Hematopoietic multipotent progenitor cell treated with erythropoietin and hydrocortisone succinate and interleukin-3 and kit ligand, for 4 days (in vitro differentiated cells): ENCODE measurements at places on chromosomes 11 and 22.

DNA sequence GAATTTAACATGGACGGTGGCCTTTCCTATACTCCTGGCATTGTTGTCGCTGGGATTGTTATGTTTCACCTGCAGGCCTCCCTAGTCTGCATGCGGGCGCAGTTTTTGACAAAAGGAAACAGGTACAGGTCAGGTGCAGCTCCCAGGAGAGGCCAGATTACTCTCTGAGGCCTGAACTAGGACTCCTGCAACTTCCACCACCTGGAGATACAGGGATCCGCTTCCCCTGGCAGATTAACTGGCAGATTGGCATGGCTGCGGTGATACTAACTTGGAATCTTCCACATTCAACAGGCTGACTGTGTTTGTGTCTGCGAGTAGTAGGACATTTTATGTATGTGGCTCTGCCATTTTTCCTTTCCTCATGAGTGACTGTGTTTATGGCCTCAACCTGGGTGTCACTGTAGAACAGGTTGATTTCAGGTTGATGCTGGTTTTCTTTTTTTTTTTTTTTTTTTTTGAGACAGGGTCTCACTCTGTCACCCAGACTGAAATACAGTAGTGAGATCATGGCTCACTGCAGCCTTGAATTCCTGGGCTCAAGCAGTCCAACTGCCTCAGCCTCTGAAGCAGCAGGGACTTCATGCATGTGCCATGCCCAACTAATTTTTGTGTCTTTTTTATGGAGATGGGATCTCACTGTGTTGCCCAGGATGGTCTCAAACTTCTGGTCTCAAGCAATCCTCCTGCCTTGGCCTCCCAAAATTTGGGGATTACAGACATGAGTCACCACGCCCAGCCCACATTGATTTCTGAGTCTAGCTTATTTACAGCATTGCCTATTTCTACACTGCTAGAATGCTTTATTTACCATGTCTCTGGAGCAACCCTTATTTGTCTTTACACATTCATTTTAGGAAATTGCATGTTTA lies 1.7 kb upstream of the USP28 start:
- DNase-seq, result peak; percentile 3

DNA sequence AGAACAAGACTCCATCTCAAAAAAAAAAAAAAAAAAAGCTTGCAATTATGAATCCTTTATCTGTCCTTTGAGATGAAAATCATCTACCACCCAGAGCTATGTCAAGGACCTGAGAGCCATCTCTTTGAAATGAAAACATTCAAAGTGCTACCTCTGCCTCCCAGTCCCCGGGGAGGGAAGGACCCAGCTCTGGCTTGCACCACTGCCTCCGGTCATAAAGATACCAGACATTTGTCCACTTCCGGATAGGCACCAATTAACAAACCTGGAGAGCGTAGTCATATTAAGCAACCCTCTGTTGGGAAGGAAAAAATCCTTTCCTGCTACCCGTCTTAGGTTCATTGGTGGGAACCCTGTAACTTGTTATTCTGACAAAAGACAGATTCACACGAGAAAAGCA lies 98.6 kb downstream of the ARHGAP8 start:
- DNase-seq, result no peak

GRCh38 chr11:33067294-33067693 lies 27.9 kb downstream of the TCP11L1 start:
- no peak for DNase-seq

GRCh38 chr22:29302681-29303465 lies 3.6 kb upstream of the GAS2L1 start:
- DNase-seq, result no peak

DNA sequence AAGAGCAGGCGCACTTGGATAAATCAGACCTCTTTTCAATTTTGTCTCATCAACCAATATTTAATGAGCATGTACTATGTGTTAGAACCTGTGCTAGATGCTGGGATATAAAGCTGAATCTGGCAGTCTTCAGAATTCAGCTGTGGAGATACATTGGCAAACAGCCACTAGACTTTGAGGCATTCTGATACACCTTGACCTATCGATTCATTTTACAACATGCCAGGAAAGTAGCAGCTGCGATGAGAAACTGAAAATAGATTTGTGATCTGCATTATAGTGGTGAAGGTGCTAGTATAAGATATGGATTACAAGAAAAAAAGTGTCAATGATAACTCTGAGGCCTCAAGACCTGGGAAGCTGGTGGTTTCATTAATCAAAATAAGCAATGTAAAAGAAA lies 1338.1 kb upstream of the TENM4 start:
- no peak for DNase-seq

DNA sequence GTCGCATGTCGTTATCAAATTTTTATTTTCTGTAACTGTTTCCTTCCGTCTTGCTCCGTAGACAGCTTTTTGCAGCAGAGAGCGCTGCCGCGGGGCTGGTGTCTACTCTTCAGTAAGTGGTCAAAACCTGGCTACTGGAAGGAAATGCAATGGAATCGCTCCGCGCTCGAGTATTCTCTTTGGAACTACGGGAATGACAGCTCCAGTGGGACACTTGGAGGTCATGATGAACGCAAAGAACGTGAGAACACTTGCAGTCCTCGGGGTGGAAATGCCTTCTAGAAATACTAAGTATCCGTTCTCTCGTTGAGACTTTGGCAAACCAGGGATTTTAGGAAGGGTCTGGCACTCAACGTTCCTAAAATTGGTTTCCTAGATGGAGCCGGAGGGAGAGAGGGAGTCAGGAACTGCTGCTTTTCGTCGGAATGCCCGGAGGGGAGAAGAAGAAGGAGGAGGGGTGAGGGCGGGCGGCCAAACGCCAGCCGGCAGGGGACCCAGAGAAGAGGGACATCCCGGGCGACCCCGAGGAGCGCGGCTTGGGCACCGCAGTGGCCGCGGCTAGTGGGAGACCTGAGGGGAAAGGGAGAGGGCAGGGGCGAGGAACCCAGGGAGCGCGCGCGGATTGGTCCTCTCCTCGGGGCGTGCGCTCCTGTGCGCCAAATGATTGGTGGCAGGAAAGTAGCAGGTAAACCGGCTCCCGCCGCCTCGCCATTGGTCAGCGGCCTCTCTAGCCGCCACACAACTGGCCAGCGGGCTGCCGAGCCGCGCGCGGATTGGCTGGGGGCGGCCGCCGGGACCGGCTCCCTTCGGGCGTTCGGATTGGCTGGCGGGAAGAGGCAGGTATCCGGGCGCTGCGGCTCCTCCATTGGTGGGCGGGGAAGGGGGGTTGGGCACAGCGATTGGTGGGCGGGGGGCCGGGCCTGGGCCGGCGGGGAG lies 490 bp upstream of the BMAL1 start:
- peak; percentile 97 for DNase-seq

DNA sequence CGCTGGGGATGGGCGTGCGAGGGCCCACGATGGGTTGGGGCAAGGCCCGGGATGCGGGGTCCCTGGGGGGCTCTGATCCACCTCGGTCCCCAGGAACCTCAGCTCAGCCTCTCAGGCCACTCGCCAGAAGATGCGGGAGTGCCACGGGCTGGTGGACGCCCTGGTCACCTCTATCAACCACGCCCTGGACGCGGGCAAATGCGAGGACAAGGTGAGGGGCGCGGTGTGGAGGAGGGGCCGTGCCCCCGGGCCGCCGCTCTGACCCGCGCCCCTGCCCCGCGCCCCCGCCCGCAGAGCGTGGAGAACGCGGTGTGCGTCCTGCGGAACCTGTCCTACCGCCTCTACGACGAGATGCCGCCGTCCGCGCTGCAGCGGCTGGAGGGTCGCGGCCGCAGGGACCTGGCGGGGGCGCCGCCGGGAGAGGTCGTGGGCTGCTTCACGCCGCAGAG lies 6.3 kb downstream of the PKP3 start:
- no peak for DNase-seq

DNA sequence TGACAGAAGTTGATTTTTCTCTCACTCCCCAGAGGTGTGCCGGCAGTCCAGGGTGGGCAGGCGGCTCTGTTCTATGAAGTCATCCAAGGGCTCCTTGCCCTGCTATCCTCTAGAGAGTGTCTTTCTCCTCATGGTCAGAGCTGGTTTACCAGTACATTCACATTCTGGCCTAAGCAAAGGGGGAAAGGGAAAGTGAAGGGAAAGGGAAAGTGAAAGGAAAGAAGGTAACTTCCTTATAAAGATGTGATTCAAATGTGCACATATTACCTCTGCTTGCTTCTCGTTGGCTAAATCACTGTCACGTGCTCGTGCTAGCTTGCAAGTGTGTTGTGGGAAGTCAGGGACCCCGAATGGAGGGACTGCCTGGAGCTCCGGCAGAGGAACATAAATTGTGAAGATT lies 2.9 kb upstream of the HTATIP2 start:
- DNase-seq, result peak; percentile 39

DNA sequence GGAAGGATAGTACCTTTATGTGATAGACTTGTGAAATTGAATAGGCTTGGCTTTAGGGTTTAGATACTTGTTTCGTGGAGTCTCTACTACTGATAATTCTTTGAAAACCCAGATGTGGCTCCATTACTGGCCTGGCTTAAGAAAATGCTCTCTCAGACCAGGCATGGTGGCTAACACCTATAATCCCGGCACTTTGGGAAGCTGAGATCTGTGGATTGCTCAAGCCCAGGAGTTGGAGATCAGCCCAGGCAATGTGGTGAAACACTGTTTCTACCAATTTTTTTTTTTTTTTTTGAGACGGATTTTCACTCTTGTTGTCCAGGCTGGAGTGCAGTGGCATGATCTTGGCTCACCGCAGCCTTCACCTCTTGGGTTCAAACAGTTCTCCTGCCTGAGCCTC lies 40.9 kb downstream of the ATG13 start:
- no peak for DNase-seq

- no peak for DNase-seq
Measured at GRCh38 chr22:21994881-21995444, 12.4 kb upstream of the TOP3B start.

DNA sequence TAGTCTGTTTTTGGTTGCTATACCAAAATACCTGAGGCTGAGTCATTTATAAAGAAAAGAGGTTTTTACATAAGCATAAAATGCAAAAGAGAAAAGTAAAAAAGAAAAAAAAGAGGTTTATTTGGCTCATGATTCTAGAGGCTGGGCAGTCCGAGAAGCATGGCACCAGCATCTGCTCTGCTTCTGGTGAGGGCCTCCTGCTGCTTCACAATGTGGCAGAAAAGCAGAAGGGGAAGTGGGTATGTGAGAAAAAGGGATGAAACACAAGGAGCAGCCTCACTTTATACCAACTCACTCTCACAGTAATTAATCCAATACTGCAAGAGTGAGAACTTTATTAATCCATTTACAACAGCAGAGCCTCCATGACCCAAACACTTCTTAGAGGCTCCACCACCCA lies 47.1 kb downstream of the MTNR1B start:
- DNase-seq, result no peak

GRCh38 chr11:33706966-33707365 lies 6.3 kb upstream of the C11orf91 start:
- DNase-seq, result no peak

- DNase-seq, result no peak
Measured at GRCh38 chr11:1779034-1779805, 15.5 kb upstream of the CTSD start.

GRCh38 chr11:26191193-26191592 lies 140.7 kb upstream of the ANO3 start:
- DNase-seq, result no peak

GRCh38 chr11:103202048-103202651 lies 92.9 kb downstream of the DYNC2H1 start:
- peak; percentile 63 for DNase-seq

DNA sequence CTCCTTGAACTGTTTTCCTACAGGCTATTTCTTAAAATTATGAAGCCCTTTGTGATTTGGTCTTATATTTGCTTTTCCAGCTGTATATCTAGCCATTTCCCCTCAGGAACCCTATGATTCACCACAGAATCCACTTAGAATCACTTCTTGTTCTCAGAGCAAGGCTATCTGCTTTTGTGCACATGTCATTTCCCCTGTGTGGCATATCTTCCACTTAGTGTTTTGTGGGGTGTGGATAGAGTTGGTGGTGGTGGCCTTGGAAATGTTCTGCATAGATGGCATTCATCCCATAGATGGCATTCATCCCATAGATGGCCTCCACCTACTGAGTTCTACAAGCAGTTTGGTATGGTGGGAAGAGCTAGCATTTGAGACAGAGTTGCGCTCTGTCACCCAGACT lies 44.7 kb downstream of the SWAP70 start:
- peak; percentile 82 for DNase-seq

- no peak for DNase-seq
Measured at GRCh38 chr11:120135838-120136237, 2.1 kb downstream of the TRIM29 start.
